ENCODE measurements at places on chromosomes 4 and X.

GRCh38 chr4:142350871-142351270, 495.2 kb downstream of the INPP4B start:
- H3K4me1 ChIP-seq, result peaks cover 28% of the 10 kb centered on the region
- DNase-seq, result no peak
- H3K27me3 ChIP-seq, result no peaks in the 10 kb centered on the region
- H3K27ac ChIP-seq, result no peak overlapping the region
- no peak overlapping the region for H3K4me3 ChIP-seq
- no peaks in the 10 kb centered on the region for H3K36me3 ChIP-seq

DNA sequence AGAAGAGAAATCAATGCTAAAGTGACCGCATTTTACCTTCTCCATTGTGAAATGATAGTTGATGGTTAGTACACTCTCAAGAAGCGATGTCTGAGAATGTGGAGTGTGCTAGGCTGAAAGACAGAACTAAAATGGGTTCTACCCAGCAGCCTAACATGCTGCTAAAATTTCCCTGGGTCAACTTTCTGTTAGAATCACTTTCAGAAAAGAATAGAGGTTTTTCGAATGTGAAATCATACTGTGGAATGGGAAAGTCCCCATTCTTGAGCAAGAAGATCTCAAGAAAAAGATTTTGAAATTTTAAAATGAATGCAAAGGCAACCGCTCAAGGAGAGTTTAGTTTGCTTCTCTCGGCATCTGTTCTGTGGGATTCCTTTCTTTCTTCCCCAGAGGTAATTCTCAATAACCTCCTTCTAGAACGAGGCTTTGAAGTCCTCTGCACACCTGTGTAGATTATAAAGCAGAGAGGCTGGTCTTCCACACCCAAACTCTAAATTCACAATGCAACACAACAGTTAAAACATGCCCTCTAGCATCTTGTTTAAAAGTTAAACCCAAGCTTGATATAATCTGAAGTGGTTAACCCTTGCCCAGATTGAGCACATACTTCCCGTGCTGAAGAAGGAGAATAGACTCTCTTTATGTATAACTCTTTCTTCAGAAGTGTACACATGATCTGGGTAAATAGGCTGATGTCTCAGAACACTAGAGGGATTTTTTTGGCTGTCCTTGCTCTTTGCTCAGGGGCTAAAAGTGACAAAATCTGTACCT, 208.7 kb upstream of the KLF3 start:
- H3K36me3 ChIP-seq, result no peaks in the 10 kb centered on the region
- H3K4me3 ChIP-seq, result no peak overlapping the region
- no peaks in the 10 kb centered on the region for H3K27me3 ChIP-seq
- no peak for DNase-seq
- no peak overlapping the region for H3K27ac ChIP-seq

- H3K4me1 ChIP-seq, result no peaks in the 10 kb centered on the region
- no peaks in the 10 kb centered on the region for H3K36me3 ChIP-seq
Measured at GRCh38 chrX:17361620-17362019, 13.4 kb upstream of the NHS start.

GRCh38 chr4:146063143-146063542, 112.4 kb upstream of the LSM6 start:
- no peak for DNase-seq
- no peaks in the 10 kb centered on the region for H3K36me3 ChIP-seq
- H3K27ac ChIP-seq, result no peak overlapping the region
- no peak overlapping the region for H3K4me3 ChIP-seq

GRCh38 chrX:31872007-31872406, 800.2 kb upstream of the FTHL17 start:
- H3K27me3 ChIP-seq, result no peaks in the 10 kb centered on the region
- no peak for DNase-seq
- H3K36me3 ChIP-seq, result no peaks in the 10 kb centered on the region
- no peak overlapping the region for H3K4me3 ChIP-seq

- H3K27ac ChIP-seq, result peak overlapping the region; percentile 100
- H3K4me1 ChIP-seq, result no peaks in the 10 kb centered on the region
Measured at GRCh38 chr4:706834-707598, 1.4 kb downstream of the PCGF3 start.

- H3K4me1 ChIP-seq, result no peaks in the 10 kb centered on the region
- peak; percentile 40 for DNase-seq
- H3K36me3 ChIP-seq, result no peaks in the 10 kb centered on the region
- H3K27me3 ChIP-seq, result no peaks in the 10 kb centered on the region
- no peak overlapping the region for H3K4me3 ChIP-seq
- H3K27ac ChIP-seq, result no peak overlapping the region
Measured at GRCh38 chrX:106952988-106953387, 32.8 kb downstream of the CLDN2 start.

DNA sequence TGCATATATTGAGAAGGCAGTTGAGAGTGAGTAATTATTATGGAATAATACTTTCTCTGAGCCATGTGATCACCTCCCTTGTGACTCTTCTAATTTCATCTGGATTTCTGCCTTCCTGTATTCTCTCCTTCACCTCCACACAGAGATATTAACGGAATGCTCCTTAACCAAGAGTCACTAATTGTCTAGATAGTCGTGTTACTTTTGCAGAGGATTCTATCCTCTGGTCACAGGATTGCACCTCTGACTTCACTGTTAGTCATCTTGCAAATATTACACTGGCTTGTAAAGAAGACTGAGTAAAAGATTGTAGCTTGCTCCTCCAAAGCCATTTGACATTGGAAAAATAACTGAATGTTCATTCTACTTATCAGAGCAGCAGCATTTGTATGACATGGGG, 160.9 kb downstream of the SH2D1A start:
- no peaks in the 10 kb centered on the region for H3K36me3 ChIP-seq
- H3K27me3 ChIP-seq, result no peaks in the 10 kb centered on the region
- no peak overlapping the region for H3K4me3 ChIP-seq
- peaks cover 25% of the 10 kb centered on the region for H3K4me1 ChIP-seq

GRCh38 chrX:2781698-2782097, 29.9 kb downstream of the XG start:
- H3K27me3 ChIP-seq, result no peaks in the 10 kb centered on the region
- no peaks in the 10 kb centered on the region for H3K36me3 ChIP-seq
- no peak for DNase-seq

GRCh38 chr4:138301536-138301935, 59.4 kb upstream of the SLC7A11 start:
- no peak overlapping the region for H3K4me3 ChIP-seq
- no peaks in the 10 kb centered on the region for H3K4me1 ChIP-seq
- no peaks in the 10 kb centered on the region for H3K36me3 ChIP-seq

GRCh38 chr4:16293210-16293838, 67.1 kb upstream of the TAPT1 start:
- peak; percentile 14 for DNase-seq
- no peaks in the 10 kb centered on the region for H3K36me3 ChIP-seq
- H3K4me3 ChIP-seq, result no peak overlapping the region

- H3K27ac ChIP-seq, result no peak overlapping the region
- no peaks in the 10 kb centered on the region for H3K36me3 ChIP-seq
- no peak for DNase-seq
- no peak overlapping the region for H3K4me3 ChIP-seq
Measured at GRCh38 chr4:110034026-110034393, 121.3 kb downstream of the EGF start.

- H3K27ac ChIP-seq, result no peak overlapping the region
- H3K4me3 ChIP-seq, result no peak overlapping the region
- H3K36me3 ChIP-seq, result no peaks in the 10 kb centered on the region
Measured at GRCh38 chr4:106367072-106367471, 1.5 kb downstream of the GIMD1 start.

Data from A673 (cell line).